Coronary artery (tissue), 2 donors: ENCODE measurements at places on chromosomes 5 and 9.

DNA sequence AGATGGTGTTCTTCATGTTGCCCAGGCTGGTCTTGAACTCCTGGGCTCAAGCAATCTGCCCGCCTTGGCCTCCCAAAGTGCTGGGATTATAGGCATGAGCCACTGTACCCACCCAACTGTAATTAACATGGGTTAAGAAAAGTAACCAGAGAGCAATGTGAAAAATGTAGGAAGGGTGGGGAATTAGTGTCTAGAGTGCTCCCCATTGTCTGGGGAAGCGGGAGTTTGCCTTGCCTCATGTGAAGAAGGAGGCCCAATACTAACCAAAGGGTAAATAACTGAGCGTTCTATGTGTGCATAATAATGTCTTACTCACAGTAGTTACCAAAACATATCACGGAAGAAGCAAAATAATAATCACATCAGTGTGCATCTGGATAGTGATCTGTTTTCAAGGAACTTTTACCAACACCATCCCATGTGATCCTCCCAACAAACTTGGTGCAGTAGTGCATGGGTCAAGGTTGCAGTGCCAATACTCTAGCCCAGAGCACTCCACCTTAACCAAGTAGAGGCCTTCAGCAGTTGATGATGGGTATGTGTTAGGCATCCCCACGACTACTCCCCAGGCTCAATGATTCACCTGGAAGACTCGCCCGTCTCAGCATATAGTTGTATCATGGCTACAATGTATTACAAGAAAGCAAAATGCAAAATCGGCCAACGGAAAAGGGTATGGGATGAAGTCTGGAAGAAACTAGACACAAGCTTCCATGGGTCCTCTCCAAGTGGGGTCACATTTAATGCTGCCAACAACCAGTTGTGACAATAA is 26.2 kb downstream of the GNAQ start:
- no peak for DNase-seq

DNA sequence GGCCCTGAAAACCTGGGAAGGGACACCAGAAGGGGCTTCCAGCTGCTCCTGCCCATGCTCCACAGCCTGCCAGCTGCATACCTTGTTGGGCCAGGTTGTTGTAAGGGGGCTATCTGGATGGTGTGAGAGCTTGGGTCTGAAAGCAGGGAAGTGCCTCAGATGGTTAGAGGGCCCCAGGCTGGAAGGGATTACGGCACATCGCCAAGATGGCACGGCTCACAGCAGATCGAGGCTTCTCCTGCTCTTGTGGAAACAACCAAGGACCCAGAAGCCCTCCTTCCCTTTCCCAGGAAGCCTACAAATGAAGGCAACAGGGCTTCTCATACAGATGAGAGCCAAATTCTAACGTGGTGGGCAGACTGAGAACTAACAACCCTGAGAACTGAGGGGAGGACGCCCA is 121.7 kb upstream of the ADCY2 start:
- DNase-seq: no peak

DNA sequence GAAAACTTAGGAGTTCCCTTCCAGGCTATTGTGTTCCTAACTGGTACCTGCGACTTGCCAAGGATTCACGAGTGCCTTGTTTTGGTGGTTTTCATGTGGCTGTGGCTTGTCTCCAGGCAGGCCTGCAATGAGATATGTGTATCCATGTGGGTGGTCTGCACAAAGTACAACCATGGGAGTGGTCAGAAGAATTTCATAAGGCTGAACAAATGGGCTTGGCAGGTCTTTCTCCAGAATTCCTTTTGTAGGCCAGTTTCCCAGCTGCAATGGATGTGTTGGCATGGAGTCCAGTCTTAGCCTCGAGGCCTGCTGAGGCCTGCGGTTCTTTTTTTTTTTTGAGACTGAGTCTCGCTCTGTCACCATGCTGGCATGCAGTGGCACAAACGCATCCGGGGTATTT is 28.8 kb upstream of the MELK start:
- no peak for DNase-seq

DNA sequence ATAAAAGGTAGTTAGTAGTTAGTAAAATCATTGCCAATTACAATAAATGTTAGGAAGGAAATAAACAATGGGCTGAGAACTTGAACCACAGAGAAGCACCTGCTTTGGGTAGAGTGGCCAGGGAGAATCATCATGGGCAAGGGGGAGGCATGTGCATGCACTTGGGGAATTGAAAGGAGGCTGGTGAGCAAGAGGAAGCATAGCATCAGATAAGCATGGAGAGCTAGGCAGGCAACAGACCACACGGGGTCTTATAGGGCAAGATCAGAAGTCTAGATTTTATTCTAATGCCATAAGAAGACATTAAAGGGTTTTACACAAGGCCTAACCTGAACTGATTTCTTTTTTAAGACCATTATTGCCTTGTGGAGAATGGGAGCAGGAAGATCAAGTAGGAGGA is 93.4 kb downstream of the PIP5K1B start:
- no peak for DNase-seq

DNA sequence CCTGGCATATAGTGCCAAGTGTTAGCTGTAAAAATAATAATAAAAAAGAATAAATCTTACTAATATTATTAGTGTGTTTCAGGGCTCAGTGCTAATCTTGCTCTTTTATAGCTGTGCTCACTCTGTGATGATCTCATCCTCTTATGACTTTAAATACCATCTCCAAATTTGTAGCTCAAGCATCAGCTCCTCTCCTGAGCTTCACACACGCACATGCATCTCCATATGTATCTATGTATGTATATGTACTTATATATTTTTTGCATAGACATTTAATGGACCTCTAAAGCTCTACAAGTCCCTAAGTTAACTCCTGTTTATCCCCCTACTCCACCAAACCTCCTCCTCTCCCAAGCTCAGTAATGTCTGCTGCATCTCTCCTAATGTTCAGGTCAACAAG is 170.8 kb upstream of the NR3C1 start:
- DNase-seq: no peak

GRCh38 chr5:149999866-150000255 is 593 bp downstream of the TIGD6 start:
- no peak for DNase-seq
